Hematopoietic multipotent progenitor cell (in vitro differentiated cells): ENCODE measurements at places on chromosomes 16 and 17. TPM values are rescaled to one million over a fixed set of nuclear protein-coding genes. Genes with fewer than 3 reads are reported as not detected.

DNA sequence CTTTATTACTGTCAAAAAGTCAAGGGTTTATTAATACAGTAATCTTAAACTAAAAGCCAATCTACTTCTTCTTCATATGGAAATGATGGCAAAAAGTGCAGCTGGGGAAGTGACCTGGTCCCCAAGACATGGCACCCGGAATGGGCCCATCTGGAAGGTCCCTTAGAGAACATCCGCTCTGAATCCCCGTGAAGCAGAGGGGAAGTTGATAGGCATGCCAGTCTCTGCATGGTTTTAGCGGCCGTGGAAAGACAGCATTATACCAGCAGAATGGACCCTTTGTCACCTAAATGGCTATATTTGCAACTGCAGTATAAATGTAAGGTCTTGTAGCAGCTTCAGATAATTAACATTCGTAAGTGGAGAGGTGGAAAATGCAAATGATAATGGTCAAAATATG is 32.4 kb downstream of the COTL1 start:
- DNase-seq = no peak

DNA sequence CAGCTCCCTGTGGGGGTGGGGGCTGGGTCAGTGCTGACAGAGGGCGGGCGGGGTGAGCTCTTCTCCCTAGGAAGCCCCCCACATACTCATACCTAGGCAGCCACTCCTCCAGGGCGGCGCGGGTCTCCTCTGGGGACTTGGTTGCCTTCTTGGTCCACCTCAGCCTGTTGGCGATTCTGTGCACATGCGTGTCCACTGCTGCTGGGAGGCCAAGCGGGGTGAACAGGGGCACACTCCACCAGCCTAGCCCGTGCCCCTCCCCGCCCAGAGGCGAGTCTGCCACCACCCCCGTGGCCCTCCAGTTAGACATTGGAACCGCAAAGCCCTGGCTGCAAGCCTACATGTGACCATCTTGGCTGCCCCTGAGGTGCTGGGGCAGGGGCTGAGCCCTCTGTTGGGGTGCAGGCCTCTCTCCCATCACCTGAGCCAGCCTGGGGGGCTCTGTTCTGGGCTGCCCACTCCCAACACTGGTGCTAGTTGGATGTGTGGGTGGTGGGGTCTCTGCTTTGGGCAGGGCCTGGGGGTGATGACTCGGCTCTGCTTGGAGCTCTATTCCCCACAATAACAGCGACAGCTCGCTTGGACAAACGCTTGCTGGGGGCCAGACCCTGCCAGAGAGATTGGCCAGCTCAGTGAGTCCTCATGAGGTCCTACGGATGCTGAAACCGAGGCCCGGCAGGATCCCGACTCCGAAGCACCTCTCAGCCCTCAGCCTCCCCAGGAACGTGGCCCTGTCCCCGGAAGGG is 7.4 kb downstream of the NTHL1 start:
- no peak for DNase-seq

GRCh38 chr17:45677770-45678169 is 106.3 kb upstream of the CRHR1 start:
- DNase-seq = no peak

- DNase-seq = no peak
Measured at GRCh38 chr17:35245196-35245486, 2.3 kb downstream of the SLFN5 start.

DNA sequence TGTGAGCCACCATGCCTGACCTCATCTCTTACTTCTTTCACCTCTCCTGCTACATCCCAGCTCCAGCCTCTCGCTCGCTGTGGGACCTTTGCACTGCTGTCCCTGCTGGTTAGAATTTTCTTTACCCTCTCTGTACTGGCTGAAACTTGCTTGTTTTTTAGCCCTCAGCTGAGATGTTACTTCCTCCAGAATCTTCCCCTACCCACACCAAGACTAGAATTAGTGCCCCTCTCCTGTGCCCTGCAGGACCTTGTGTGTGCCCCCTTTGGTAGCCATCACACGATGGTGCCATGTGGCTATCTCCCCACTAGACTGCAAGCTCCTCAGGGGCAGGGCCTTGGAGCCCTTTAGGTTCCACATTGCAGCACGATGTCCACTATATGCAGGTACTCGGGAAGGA is 84.1 kb downstream of the AIPL1 start:
- DNase-seq = no peak

- no peak for DNase-seq
Measured at GRCh38 chr16:66930189-66930588, 4.0 kb downstream of the CIAO2B start.

- DNase-seq = no peak
Measured at GRCh38 chr17:10793816-10794215, 10.1 kb downstream of the TMEM238L start.

DNA sequence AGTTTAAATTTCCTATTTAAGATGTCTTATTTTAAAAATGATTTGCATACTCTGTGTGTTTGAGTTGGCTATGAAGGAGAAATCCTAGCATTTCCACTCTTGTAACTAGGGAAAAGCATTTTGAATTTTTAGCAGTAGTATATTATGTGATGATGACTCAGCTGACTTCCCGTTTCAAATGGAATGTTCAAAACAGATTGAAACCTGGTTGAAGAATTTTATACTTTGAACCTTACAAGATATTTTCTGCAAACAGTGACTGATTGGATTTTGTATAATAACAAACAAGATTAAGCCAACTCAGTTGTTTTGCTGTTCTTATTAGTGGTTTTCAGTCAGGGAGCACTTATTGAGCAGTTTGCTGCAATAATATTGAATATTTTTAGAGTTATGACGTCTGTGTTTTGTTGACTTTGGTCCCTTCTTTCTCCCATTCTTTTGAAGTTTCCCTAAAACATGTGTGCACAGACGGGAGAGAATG is 8.0 kb downstream of the TNRC6A start:
- no peak for DNase-seq

- DNase-seq = no peak
Measured at GRCh38 chr17:14510136-14510535, 209.3 kb downstream of the HS3ST3B1 start.

DNA sequence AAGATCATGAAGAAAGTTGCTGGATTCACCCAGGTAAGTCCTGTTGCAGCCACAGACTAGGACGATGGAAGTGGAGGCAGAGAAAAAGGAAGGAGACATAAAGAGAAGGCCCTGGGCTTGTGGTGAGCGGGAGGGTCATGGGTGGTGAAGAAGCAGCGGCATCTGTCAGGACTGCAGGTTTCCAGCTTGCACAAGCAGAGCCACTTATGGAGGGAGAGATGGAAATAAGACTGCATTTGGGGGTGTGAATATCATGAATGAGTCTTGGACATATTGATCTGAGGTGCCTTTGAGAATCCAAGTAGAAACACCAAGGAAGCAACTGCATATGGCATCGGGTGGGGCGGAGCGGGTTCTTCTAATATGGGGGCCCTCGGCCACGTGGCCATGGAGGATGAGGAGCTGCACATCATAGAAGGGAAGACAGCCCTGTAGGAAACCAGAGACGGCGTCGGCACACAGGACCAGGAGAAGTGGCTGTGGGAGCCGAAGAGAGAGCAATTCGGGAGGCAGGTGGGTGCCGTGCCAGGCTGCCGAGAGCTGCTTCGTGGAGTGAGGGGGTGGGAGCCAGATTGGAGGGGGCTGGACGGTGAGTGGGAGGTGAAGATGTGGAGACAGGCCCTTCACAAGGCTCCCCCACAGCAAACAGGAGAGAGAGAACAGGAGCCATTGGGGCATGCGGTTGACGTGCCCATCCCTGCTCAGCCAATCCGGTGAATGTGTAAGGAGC is 243.5 kb downstream of the GSG1L start:
- no peak for DNase-seq

GRCh38 chr17:1090465-1091189 is 89.2 kb downstream of the ABR start:
- no peak for DNase-seq

- DNase-seq = no peak
Measured at GRCh38 chr17:36598951-36599401, 2.4 kb upstream of the MRM1 start.

GRCh38 chr16:14280541-14280940 is 209.4 kb downstream of the MRTFB start:
- DNase-seq = no peak

DNA sequence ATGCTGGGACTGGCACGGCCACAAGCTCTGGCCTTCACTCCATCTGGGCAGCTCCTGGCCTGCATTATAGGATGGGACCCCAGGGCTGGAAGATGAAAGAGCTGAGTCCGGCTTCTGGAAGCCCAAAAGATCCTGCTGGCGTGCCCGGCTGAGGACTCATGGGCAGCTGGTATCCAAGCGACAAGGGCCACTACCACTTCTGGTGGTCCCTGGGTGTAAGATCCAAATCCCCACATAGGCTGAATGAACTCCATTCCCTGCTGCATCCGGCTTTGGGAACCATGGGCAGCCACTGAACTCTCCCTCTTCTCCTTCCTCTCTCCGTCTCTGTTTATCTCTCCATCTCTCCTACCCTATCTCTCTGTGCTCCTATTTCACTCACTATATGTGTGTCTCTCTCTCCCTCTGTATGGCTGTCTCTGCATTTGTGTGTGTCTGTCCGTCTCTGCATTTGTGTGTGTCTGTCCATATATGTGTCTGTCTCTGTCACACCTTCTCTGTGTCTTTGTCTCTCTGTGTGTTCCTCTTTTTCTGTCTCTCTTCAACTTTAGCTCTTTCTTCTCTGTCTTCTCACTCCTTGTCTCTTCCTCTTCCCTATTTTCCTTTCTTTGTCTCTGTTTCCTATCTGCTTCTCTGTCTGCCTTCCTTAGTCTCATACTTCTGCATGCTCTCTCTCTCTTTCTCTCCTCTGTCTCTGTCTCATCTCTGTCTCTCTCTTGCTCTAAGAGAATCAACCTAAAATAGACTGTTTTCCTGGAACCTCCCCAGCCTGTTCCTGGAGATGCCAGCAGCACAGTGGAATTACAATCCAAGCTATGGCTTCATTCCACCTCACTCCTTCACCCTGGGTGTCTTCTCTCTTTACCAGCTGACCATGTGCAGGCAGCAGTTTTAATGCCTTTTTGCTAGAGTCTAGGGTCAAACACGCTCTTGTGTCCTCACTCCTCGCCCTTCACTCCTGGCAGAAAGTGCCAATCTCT is 60.4 kb upstream of the IRX6 start:
- no peak for DNase-seq

GRCh38 chr17:28612936-28613872 is 781 bp downstream of the RSKR start:
- DNase-seq = no peak

DNA sequence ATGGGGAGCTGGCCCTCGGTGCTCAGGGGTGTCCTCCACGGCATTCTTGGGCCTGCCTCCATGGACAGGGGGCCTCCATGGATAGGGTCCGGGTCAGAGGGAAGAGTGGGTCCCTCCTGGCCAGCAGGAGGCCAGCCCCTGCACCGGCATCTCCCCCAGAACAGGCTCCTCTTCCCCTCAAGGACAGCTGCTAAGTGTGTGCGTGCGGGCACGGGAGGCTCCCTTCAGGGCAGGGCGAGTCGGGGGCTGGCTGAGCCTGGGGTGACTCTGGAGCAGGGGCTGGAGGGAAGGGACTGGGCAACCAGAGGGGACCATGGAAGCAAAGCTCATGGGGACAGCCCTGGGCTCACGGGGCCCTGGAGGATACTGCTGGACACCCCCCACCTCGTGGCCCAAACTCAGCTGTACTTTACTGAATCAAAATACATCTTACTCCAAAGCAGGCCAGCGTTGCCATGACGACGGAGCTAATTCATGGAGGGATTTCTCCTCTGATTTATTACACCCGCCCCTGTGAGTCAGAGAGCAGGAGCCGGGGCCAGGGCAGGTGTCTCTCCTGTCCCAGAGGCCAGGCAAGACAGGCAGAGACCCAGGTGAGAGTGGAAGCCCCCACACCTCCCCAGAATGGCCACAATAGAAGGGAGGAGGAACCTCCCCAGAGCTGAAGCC is 2.1 kb downstream of the CASKIN1 start:
- DNase-seq = no peak

- no peak for DNase-seq
Measured at GRCh38 chr16:57138281-57138935, 46.0 kb downstream of the CPNE2 start.

- DNase-seq = no peak
Measured at GRCh38 chr17:80169784-80170500, at the start of gene CARD14. TSS of gene CARD14 (plus strand) at chr17:80170030. CDS start at chr17:80181439, 11,409 bp downstream.

DNA sequence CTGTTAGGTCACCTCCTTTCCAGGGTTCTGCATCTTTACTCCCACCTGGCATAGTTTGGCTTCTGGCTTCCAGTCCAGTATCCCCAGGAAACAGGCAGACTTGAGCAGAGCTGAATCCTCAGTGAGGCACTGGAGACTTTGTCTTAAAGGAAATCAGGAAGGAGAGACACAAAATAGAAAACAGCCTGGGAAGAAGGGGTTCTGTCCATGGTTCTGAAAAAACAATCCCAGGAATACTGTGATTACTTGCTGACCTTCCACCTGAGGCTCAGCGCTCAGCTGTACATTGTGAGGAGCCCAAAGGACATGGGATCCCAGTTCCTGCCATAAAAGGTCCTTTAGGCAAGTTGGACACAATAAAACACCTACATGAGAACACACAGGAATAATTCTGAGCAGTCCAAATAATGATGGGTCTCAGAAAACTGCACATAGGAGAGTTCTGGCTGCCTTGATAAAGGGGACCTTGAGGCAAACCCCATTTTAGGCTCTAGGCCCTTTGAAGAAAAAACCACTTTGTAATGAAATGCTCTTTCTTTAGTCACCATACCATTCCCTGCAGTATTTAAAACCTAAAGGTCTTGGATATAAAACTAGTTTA is 81.4 kb upstream of the CRHR1 start:
- no peak for DNase-seq

GRCh38 chr16:19287241-19287640 is 1.7 kb downstream of the CLEC19A start:
- no peak for DNase-seq

- DNase-seq = no peak
Measured at GRCh38 chr17:273981-274832, 78.4 kb downstream of the RPH3AL start.

DNA sequence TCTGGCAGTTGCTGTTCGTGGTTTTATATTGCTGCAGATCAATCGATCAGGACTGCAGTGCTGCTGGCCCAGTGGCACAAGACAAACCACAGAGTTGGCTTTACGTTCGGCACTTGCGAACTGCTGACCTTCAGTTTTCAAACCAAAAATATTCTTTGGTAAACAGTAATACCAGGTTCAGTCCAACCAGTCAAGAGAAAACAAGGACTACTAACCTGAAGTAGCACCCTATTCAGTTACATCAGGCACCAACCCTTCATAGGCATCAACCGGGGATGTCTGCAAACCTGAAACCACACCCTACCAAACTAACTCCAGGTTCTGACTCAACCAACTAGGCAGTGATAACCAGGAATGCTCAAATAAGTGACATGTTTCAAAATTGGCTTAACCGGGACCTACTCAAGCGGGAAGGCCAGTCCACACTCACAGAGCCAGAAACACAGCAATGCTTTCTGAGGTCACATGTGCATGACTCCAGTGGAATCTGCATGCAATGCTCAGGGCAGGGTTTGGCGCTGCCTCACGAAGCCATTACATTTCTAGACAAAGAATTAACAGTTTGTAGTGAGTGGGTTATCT is 91.1 kb downstream of the SMG6 start:
- DNase-seq = no peak

MFAP4 gene
- 3.2 TPM for total RNA-seq

ZFHX3 gene
- total RNA-seq = 4.0 TPM

ASGR2 gene
- 0.54 TPM for total RNA-seq

DNAI2 gene
- total RNA-seq = 0.27 TPM

SLC5A10 gene
- total RNA-seq = 0.81 TPM

HSPB9 gene
- not detected for total RNA-seq

NUPR1 gene
- total RNA-seq = not detected

LYRM1 gene
- total RNA-seq = 30.4 TPM

ENPP7 gene
- total RNA-seq = 0.27 TPM

SSTR5 gene
- total RNA-seq = not detected

SLX4 gene
- total RNA-seq = 2.7 TPM
